Fibroblast of upper back skin (primary cell): ENCODE measurements at places on chromosomes 7 and 10.

- peak; percentile 67 for DNase-seq
Measured at GRCh38 chr10:13815756-13816155, 229.0 kb downstream of the PRPF18 start.

DNA sequence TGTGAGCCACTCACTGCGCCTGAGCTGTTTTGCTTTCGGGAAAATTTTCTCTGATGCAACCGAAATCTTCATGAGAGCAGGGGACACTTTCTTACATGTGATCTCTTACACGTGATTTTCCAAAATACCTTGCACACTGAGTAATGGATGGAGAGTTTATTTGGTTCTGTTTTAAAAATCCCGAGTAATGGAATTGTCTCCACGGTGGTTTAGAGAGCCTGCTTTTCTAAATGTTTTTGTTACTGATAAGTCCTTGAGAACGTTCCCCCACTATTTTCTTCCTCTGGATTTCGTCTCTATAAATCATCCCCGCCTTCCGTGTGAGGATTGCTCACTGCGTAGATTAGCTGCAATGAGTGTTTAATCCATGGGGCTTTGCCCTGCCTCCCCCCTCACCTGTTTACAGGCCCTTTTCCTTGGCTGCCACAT, 25.7 kb downstream of the CAMK1D start:
- DNase-seq: no peak

- peak; percentile 5 for DNase-seq
Measured at GRCh38 chr10:101655570-101655969, 39.4 kb downstream of the FBXW4 start.

DNA sequence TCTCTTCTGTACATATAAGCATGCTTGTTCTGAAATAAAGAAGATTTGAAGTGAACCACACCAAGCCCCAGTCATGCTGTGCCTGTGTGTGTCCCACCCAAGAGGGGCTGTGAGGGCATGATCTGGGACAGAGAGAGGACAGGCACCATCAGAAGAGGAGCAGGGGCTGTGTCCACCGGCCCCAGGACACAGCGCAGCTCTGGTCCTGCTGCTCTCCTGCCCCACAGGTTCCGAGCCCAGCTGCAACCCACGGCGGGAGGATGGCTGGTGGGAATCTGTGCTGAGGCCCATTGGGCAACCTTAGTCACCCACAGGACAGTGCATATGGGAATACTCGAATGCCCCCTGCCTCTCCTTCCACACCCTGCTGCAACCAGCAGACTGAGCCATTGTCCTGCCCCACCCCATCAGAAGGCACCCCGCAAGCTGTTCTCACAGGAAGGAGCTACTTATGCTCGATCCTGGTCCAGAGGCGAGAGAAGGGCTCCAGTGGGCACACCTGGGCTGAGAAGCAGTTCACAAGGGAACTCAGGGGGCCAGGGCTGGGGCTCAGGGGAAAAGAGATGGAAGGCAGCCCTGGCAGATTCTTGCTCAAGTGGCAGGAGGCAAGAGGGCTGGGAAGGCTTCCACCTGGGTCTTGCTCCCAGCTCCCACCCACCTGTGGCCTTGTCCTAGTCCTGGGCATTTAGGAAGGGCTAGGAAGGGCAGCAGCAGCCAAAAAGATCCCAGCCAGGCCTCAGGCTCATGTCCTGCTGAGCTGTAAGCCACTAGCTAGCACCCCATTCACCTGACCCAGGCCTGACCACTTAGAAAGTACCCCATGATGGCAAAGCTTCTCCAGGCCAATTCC, 31.9 kb downstream of the LDB3 start:
- no peak for DNase-seq

DNA sequence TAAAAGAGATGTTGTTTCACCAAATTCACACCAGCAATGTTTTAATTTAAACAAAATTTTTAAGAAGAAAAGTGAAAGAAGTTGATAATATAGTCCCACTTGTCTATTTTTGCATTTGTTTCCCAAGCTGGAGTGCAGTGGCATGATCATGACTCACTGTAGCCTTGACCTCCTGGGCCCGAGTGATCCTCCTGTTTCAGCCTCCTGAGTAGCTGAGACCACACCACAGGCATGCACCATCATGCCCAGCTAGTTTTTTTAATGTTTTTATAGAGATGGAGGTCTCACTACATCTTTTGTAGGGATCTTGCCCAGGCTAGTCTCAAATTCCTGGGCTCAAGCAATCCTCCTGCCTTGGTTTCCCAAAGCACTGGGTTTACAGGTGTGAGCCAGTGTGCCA, 14.1 kb upstream of the NDUFA5 start:
- DNase-seq: no peak

DNA sequence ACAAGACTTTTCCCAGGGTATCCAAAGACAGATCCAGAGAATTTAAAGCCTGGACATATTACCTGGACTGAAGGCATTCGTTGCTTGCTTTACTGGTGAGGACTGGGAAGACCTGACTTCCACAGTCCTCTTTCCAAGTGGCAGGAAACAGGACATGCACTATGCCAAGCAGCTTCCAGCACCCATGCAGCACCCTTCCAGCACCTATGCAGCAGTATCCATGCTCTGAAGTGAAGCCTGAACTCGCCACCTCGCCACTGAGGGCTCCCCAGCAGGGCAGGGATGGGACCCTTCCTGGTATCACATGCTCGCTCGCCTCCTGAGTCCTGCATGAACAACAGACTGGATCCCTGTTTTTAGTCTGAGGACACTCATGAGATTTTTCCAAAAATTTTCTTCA, 189.9 kb upstream of the KLF14 start:
- no peak for DNase-seq

- no peak for DNase-seq
Measured at GRCh38 chr10:132959559-132959961, 17.2 kb upstream of the CFAP46 start.

DNA sequence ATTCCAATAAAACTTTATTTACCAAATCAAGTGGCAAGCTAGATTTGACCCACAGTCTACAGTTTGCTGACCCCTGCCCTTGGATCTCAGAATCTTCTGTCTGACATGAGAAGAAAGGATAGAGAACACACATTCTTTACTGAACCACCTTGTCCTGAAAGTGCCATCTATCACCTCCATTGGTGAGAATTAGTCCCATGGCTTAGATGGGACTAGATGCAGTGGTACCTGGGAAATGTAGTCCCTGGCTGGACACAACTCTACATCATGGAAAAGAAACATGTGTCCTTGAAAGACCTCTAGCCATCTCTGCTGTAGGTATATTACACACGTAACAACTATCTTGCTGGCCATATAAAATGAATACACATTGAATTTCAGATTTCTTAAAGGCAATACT, 336.2 kb downstream of the LHFPL3 start:
- DNase-seq: no peak

- DNase-seq: no peak
Measured at GRCh38 chr7:114843102-114843501, 78.8 kb upstream of the MDFIC start.

- DNase-seq: no peak
Measured at GRCh38 chr7:84674236-84674913, 479.8 kb upstream of the SEMA3A start.

GRCh38 chr10:86545101-86545500, 23.5 kb upstream of the WAPL start:
- DNase-seq: no peak

DNA sequence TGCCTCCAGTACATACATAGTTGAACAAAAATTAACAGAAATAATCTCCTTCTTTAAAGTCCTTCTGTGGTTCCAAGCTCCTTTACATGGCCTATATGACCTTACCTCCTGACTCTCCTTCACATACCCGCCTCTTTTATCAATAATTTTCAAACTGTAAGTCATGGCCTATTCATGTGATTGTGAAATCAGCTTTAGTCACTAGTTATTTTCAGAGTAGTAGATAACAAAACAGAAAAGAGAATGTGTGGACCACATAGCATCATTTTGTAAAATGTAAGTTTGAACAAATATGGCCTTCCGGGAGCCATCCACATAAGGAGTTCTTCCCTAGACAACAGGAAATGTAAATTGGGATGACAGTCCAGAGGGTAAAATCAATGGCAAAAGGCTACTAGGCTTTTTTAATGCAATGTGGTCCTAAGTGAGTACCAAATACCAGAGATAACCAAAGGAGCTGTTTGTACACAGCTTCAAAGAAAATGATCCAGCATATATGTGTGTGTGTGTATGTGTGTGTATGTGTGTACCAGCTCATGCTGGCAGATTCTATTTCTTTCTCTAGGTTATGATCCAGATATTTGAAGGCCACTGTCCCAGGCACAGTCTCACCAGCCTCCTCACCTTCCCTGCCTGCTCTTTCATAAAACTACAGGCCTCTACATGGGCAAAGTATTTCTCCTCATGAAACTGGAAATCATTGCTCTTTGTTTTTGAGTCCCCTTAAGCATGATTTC, 12.3 kb upstream of the FAM133B start:
- no peak for DNase-seq

GRCh38 chr10:62270020-62270419, 1.4 kb upstream of the RTKN2 start:
- DNase-seq: no peak

DNA sequence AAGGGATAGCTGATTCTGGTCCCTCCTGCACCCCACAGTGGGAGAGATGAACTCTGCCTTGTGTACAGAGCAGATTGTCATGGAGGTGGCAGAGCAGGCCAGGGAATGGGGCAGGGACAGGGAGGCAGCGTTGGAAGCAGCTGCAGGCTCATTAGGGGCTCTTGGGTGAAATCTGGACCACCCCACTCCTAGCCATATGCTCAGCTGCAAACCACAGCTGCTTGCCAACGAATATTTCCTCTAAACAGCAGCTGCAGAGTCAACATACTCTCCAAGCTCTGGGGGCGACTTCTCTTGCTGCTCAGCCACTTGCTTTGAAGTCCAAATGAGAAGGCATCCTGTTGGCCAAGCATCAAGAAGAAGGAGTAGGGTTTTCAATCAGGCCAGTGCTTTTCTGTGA, 302.3 kb upstream of the AUTS2 start:
- DNase-seq: no peak

GRCh38 chr10:48798481-48799254, 114.0 kb downstream of the WDFY4 start:
- no peak for DNase-seq

DNA sequence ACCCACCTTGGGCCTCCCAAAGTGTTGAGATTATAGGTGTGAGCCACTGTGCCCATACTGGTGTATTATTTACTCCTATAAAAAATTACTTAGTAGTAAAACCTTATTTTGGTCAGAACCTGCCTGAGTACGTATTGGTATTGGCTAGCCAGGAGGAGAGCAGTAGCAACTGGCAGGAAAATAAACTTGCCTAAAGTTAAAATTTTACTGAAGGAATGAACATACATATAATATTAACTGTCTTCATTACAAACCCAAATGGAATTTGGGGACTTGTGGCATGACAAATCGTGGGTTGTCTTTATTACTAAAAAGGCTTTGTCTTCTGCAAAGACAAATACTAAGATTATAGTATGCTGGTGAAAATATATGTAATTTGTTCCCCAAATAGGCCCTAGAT, 8.4 kb downstream of the RAB18 start:
- no peak for DNase-seq

DNA sequence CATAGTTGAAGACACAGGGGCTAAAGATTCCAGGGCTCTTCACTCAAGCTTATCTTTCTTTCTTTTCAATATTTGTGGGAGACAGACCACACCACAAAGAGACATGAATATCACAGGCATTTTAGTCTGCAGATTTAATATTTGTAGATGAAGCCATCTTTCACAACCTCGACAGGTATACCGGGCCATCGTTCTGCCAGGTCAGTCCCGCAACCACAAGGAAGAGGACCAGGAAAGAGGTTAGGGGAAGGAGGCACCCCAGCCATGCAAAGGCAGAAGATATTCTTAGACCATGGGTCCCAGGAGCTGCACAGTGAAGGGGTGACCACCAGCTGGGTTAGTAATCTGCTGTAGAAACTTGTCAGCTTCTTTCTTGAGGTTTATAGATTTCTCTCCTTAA, 66.8 kb upstream of the UCN3 start:
- no peak for DNase-seq

GRCh38 chr7:84177758-84178412, 16.7 kb downstream of the SEMA3A start:
- DNase-seq: no peak

DNA sequence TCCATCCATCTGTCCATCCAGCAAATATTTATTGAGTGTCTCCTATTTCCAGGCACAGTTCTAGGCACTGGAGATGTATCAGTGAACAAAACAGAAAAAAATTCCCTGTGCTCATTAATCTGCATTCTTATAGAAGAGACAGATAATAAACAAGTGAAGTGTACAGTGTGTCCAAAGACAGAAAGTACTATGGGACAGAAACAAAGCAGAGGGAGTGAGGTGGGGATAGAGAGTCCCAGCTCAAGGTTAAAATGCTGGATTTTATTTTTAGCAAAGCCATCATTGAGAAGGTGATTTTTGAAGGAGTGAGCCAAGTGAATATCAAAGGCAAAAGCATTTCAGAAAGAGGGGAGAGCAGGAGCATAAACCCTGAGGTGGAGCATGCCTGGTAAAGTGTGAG, 21.8 kb upstream of the EXOC6 start:
- DNase-seq: no peak

DNA sequence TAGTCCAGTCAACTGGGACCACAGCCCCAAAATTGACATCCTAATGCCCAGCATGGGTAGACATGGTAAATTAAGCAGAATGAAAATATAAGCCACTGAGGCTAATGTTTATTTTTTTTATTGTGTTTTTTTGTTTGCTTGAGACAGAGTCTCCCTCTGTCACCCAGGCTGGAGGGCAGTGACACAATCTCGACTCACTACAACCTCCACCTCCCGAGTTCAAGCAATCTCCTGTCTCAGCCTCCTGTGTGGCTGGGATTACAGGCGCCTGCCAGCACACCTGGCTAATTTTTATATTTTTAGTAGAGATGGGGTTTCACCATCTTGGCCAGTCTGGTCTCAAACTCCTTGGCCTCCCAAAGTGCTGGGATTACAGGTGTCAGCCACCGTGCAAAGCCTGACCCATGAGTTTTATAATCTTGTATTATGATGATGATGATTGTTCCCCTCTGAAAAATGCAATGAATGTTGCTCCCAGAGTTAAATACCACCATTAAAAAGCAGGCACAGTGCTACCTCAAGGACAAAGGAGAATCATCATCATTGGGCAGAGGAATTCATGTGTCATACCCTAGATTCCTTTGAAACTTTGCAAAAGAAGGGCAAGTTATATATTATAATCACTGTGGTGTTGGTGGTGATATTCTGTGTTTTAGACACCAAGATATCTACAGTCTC, 228.0 kb downstream of the PARD3 start:
- no peak for DNase-seq

DNA sequence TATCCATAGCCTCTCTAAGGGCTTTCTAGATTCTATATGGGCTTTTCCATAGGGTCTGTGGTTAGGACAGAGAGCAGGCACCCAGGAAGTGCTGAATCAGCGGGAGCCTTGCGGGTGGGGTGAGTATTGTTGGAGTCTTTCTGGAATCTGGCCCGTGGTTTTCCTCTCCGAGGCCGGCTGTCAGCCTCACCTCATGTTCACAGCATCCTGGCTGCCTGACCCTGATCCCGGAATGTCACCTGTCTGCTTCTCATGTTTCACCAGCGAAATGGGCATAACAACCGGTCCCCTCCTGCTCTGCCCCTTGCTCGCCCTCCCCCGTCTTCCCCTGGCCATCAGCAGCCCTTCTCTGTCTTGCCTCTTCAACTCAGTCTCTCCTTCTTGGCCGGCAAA, 36.5 kb downstream of the DDIT4 start:
- peak; percentile 49 for DNase-seq

- DNase-seq: no peak
Measured at GRCh38 chr10:124381011-124381611, 37.6 kb downstream of the OAT start.
